ENCODE measurements at places on chromosomes 7 and 10.

DNA sequence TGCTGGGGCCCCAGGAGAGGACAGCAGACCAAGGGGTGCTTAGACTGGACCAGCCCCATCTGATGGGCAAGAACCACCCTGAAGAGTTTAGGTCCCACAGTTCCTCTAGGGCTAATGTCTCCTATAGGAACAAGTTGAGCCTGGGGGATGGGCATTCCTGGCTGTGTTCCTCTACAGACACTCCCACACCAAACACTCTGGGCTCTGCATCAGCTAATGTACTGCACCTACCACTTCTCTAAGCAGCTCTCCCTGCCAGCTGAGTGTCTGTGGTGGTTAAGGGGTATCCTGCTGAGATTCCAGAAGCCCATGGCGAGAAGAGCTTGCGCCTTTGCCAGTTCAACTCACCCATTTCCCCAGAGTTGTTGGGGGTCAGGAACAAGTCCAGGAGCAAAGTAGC, 284.1 kb upstream of the CSTF2T start:
- DNase-seq = no peak

- no peak for DNase-seq
Measured at GRCh38 chr7:21137640-21138039, 290.2 kb upstream of the SP4 start.

GRCh38 chr10:10865303-10865702, 152.4 kb upstream of the CELF2 start:
- peak; percentile 56 for DNase-seq

GRCh38 chr7:100968650-100969049, 715 bp upstream of the MUC12 start:
- DNase-seq = no peak

DNA sequence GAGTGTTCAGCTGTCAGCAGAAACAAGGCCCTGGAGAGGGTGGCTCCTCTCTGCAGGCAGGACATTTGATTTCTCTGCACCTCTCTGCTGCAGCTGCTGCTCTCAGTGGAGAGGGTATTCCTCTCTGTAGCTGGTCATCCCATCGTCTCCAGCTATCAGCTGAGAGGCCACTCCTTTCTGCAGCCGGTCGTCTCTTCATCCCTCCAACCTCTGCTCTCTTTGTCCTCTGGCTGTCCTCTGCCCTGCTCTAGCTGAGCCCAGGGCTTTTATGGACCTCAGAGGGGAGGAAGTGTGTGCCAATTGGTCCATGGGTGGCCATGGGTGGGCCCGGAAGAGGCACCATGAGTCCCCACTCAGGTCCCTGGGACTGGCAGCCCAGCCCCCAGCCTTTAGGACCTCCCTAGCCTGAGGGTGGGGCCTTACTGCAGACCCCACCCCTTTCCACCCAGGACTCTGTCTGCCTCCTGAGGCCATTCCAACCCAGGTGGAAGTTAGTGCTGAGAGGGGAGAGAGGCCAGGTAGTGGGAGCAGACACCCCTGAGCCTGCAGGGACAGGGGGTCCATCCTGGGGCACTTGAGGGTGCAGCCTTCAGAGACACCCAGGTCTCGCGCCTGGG, 26.2 kb upstream of the CDCA7L start:
- DNase-seq = no peak

GRCh38 chr10:30816159-30816819, 186.7 kb upstream of the LYZL2 start:
- DNase-seq = no peak

- DNase-seq = no peak
Measured at GRCh38 chr10:77969114-77969513, 42.6 kb upstream of the DLG5 start.

DNA sequence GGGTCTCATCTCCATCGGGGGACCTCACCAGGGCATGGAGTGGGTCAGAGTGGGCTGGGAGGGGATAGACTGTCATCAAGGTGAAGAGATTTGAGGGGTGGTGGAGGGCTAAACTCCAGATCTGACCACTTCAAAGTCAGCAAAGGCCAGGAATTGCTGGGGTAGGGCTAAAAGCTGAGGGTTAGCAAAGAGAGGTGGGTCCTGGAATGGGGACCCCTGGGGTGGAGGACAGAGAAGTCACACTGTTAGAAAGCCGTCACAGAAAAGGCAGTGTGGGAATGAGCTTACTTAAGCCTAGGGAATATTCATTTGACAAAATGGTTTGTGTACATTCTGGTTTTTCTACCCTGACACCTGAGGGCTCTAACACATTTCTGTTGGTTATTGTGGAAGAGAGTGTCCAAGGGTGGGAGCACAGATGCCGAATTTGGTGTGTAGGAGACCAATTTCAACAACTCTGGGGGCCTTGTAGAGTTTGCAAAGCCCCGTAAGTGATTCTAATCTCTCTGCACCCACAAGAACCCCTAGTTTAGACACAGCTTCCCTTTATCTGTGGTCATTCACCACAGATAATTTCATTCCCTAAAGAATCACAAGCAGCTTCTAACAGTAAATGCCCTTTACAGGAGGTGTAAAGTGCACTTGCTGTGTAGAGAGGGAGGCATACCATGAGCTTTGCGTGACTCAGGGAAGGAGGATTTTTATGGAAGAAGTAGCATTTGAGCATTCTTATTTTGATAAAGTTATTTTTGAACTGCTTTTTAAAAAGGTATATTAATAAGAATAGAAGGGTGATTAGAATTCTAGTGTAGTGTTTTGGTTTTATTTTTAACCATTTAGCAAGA, 6.4 kb downstream of the FBH1 start:
- DNase-seq = no peak

- DNase-seq = no peak
Measured at GRCh38 chr7:6294839-6295238, 22.4 kb upstream of the CYTH3 start.

- DNase-seq = no peak
Measured at GRCh38 chr7:22579961-22580360, 80.0 kb upstream of the STEAP1B start.

GRCh38 chr10:125056161-125057132, 103.9 kb downstream of the CTBP2 start:
- no peak for DNase-seq

DNA sequence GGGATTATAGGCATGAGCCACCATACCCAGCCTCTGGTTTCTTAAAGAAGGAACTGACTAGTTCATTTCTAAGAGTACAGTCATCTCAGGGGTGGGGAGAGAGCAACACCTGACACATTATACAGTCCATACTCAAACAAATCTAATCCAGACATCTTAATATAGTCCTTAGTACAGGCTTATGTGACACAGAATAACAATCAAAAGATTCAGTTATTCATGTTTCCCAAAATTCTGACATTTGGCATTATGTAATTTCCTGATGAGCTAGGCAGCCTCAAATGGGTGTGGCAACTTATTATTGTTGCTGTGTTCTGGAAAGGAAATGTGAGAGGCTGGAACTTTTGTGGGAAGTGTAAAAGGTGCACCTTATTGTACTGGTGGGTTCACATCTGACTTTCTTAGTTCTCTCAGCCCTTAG, 116.3 kb downstream of the WDFY4 start:
- DNase-seq = peak; percentile 8
